ENCODE measurements at places on chromosomes 4 and X.

- DNase-seq = no peak
These were observed 61.9 kb upstream of the TCEAL2 start for GRCh38 chrX:102063445-102064074.

DNA sequence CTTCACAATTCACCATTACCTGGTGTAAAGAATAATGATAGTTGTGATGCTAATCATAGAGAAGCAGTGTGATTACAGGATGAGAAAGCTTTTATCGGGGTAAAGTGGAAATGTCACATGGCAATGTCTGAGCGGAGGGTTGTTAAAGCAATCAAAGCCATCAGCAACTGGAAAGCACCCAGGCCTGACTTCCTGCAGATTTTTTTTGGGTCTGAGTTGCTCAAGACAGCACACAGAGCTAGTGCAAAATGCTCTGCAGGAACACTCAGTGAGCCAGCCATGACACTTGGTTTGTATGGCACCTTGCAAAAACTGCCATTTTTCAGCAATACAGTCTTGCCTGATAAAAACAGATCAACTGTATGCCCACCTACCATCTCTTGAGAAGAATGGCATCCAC is 152.9 kb downstream of the COL4A6 start:
- DNase-seq = no peak

- no peak for DNase-seq
These were observed 135.7 kb downstream of the DTHD1 start for GRCh38 chr4:36417146-36417545.

DNA sequence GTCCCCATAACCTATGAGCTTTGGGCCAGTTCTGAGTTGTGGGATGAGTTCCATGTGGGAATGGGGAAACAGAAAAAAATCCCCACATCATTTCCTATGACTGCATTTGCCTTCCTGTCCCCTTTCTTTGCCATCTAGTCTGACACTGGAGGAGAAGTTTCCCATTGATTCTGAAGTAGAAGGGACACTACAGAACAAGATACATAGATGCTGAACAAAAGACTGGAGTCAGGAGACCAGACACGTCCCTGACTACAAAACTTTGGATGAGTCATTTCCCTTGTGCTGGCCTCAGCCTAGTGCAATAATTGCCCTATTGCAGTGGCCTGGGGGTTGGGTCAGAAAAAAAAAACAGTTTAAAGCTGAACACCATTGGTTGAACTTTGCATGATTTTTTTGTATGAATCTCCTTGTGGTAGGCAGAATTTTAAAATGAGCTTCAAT is 22.1 kb downstream of the BEX3 start:
- no peak for DNase-seq

GRCh38 chrX:18410038-18410437 is 15.4 kb upstream of the CDKL5 start:
- DNase-seq = no peak

DNA sequence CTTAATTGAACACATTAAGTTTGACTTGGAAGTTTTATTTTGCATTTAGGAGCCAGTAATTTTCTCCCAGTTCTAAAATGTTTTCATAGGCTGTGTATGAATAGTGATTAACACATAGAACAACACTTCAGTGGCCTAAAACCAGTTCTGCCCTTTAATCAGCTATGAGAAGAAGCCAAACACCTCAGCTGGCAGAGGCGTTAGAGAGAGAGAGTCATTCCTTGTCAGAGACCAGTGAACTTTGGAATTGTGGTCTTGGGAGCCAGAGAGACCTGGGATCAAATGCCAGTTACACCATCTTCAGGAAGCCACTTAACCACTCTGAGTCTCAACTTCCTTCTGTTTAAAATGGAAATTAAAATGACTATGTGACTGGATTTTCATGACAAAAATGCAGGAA is 39.3 kb upstream of the PRPS2 start:
- DNase-seq = no peak
